Activated CD8-positive, alpha-beta memory T cell treated with anti-CD3 and anti-CD28 coated beads for 1 hour (primary cell): ENCODE measurements at places on chromosomes 3 and 15.

- no peak for DNase-seq
These were observed 5.8 kb downstream of the TLE3 start for GRCh38 chr15:70091726-70092463.

- no peak for DNase-seq
These were observed 106.0 kb downstream of the KLHL25 start for GRCh38 chr15:85688711-85689110.

DNA sequence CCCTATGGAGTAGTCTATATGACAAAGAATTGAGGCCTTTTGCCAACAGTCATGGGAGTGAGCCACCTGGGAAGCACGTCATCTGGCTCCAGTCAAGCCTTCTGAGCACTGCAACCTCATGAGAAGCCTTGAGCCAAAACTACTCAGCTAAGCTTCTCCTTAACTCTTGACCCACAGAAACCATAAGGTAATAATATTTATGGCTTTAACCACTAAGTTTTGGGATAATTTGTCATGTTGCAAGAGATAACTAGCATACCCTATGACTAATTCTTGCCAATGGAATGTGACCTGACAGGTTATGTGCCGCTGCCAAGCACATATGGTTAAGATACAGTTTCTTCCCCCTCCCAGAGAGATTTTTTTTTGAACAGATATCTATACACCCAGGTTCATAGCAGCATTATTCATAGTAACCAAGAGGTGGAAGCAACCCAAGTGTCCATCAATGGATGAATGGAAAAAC lies 11.8 kb upstream of the SLC6A11 start:
- DNase-seq = no peak

DNA sequence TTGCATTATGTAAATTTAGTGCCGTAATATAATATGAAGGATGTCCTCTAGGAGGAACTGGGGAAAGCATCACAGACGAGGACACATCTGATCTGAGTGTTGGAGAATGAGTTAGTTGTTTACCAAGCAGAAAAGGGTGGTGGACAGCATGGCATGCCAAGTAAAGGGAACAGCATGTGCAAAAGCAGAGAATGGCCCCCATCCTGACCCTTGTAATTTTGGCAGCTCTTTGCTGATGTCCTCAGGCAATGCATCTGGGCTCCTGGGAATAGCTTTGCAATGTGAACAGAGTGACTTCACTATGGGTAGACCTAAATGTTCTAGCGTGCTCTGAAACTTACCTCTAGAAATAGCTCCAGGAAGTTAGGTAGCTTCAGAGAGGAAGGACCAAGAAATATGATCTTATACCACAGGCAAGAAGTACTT lies 263.3 kb downstream of the LPP start:
- no peak for DNase-seq
